NCI-H1105 (cell line): ENCODE measurements at places on chromosomes 4 and X.
A peak's percentile ranks its signal among the peaks of the same experiment; 100 is the strongest.

DNA sequence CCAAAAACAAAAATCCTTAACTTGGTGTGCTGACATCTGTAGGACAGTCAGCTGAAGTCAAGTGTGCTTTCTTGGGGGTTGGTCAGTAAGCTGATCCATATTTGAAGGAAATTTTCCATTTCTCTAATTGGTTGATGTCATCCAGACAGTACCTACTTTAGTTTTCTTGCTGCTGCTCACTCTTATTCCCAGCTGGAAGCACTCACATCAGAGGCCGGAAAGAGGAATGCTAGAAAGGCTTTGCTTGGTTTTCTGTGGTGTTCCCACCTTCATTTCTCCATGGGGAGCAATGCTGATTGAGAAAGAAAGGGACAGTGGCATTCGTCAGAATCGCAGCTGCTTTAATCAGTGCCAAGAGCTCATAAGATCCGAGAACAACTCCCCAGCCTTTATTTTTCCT, 227.0 kb downstream of the C4orf33 start:
- DNase-seq, result no peak

- no peak for DNase-seq
These were observed 20.5 kb upstream of the EPGN start for GRCh38 chr4:74287791-74288190.

GRCh38 chr4:151100531-151100930, 1.1 kb downstream of the RPS3A start:
- no peak for DNase-seq

- no peak for DNase-seq
These were observed 179.6 kb downstream of the SHOX start for GRCh38 chrX:810186-810585.

GRCh38 chr4:72390409-72390808, 178.6 kb downstream of the ADAMTS3 start:
- DNase-seq, result no peak

DNA sequence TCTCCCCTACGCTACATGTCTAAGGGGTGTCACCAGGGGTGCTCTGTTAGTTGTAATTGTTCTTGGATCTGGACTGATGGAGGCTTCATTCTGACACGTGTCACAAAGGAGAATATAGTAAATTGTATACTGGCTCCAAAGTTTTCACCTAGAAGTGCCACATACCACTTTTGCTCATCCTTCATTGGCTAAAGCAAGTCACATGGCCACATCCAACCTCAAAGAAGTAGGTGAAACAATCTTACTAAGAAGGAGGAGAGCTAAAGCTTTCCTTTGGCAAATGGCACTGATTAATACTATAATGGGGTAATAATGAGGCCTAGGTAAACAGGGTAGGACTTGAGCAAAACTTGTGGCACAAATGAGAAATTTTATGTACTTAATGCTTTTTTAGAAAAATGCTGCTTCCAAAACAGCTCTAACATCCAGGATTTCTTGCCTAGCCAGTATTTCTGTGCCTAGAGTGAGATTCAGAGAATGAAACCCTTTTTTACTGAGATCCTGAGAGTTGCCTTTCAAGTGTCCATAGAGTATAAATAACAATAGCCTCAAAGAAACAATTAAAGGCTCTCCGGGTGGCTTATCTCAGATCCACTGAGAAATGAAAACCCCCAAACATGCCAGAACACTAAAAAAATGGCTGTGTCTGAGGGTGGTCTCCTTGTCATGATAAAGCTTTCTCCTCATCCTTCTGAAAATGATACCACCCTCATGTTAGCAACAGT, 34.7 kb downstream of the NHS start:
- no peak for DNase-seq

GRCh38 chr4:39024311-39024865, 7.8 kb downstream of the TMEM156 start:
- no peak for DNase-seq

GRCh38 chr4:8349664-8350236, 80.2 kb downstream of the HTRA3 start:
- DNase-seq, result no peak

DNA sequence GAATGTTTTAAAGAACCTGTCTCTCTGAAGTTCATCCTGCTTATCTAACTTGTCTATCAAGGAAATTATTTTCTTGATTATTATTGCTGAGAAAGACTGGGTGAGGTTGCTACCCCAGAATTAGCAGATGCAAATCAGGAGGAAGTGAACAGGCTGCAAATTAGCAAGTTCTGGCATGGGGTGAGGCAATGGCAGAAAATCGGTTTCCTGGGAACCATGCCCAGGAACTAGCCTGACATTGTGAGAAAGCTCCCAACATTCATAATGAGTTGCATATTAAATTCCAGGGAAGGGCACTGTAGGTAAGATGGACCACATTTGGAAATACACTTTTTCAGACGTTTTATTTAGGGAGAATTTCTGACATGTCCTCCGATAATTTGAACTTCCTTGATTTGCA, 11.6 kb downstream of the ARSF start:
- no peak for DNase-seq

GRCh38 chr4:187004628-187005027, 281.0 kb upstream of the FAT1 start:
- DNase-seq, result no peak

GRCh38 chr4:150235317-150235716, 157.1 kb downstream of the DCLK2 start:
- no peak for DNase-seq

GRCh38 chrX:10021461-10022272, 54.5 kb downstream of the CLDN34 start:
- no peak for DNase-seq

DNA sequence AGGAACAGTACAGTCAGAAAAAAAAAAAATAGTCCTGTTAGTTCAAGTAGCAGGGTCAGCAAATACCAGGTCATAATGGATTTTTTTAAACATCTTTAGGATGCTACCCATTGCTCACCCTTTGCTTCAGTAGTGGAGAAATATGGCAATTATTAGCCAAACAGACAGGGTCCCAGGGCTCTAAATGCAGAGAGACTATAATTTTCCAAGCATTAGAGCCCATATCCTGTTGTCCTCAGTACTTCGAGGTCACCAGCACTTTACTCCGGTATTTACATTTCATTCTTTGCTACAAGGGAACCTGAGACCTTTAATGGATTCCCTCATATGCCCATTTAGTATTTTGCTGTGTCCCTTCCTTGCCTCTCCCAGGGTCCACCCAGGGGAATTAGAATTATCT, 1562.9 kb upstream of the TENM3 start:
- DNase-seq, result no peak

DNA sequence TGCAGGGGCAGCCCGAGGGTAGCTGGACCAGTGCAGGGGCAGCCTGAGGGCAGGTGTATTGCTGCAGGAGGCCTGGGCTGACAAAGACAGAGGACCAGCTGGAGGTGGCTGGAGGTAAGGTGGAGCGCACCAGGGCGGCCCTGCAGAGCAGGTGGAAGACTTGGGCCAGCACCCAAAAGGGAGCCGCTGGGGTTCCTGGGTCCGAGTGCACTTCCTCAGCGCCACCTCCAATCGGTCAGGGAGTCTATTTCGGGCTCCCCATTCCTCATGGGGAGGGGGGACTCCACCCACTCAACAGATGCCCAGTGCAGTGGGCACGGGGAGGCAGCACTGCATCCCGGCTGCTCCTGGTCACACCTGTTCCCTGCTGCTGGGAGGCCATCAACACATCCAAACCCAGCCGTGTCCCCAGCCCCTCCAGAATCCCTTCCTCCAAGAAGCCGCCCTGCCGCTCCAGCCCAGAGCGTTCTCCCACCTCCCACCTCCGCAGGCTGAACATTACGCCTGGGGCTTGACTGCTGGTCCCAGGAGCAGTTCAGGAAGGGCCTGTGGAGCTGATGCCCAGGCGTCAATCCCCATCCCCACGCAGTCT, 1.5 kb downstream of the LRPAP1 start:
- DNase-seq, result no peak

- no peak for DNase-seq
These were observed 21.8 kb downstream of the FGD1 start for GRCh38 chrX:54473993-54474859.

DNA sequence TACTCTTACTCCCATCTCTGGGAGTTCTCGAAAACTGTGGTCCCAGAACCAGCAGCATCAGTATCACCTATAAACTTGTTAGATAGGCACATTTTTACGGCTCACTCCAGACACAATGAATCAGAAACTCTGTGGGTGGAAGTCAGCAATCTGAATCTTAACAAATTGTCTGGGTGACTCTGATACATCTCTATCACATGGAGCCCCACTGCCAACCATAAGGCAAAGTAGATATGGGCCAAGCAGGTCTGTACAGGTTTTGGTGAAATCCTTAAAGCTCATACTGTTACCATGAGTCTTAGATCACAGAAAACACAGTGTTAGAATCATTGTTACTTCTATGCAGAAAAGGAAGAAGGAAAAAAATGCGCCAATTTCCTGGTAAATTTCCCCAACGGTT, 122.5 kb upstream of the HCCS start:
- DNase-seq, result no peak

GRCh38 chr4:141463678-141464077, 172.7 kb upstream of the IL15 start:
- no peak for DNase-seq

DNA sequence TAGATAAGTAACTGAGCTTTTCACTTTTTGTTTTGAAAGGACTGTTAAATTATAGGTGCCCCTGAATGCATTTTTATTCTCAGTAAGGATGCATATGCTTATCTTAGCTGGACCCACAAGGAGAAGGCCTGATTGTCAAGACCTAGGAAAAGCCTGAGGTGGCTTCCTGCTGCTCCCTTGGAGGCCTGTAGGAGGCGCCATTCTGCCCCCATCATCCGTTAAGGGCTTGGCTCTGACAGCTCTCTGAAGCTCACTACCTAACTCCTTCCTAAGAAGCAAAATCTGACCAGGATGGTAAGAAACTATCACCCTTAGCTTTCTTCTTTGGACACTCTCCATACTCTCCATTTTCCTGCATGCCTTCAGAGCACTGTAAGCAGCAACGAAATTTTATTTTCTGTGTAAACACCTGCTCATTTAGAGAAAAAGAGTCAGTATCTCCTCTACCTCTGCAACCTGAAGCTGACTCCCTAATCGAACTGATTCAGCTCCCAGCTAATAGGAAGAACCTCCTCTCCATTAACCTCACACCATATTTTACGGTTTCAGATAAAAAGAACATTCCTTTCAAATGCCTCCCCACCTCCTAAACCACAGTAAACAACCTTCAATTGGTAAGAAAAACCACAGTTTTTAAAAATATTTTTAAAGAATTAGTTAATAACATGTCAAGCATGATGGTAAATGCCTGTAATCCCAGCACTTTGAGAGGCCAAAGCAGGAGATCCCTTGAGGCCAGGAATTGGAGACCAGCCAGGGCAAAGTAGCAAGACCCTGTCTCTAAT, 73.4 kb upstream of the EDNRA start:
- no peak for DNase-seq

DNA sequence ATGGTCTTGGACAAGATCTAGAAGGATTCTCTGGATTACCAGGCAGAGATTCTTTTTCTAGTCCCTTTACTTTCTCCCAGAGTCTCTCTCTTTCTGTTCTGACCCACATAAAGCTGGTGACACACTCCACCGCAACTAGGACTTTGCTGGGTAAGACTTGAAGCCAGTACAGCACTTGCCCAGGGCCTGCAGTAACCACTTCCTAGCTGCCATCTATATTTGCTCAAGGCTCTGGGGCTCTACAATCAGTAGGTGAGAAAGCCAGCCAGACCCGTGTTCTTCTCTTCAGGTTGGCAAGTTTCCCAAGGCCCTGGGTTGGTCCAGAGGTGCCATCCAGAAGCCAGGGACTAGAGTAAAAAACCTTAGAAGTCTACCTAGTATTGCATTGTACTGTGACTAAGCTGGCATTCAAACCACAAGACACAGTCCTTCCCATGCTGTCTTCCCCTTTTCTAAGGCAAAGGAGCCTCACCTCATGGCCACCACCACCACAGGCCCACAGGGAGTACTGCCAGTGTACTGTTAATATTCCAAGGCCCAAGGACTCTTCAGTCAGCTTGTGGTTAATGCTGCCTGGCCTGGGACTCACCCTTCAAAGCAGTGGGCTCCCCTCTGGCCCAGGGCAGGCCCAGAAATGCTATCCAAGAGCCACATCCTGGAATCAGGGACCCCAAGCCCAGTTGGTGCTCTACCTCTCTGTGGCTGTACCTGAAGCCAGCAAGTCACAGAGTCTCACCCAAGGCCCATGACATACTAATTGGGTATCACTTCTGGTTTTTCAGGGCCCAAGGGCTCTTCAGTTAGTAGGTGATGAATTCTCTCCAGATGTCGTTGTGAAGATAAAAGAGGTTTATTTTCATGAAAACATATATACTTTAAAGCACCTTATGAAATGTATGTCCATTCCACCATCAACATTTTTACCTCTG, 54.7 kb downstream of the CD38 start:
- DNase-seq, result no peak

DNA sequence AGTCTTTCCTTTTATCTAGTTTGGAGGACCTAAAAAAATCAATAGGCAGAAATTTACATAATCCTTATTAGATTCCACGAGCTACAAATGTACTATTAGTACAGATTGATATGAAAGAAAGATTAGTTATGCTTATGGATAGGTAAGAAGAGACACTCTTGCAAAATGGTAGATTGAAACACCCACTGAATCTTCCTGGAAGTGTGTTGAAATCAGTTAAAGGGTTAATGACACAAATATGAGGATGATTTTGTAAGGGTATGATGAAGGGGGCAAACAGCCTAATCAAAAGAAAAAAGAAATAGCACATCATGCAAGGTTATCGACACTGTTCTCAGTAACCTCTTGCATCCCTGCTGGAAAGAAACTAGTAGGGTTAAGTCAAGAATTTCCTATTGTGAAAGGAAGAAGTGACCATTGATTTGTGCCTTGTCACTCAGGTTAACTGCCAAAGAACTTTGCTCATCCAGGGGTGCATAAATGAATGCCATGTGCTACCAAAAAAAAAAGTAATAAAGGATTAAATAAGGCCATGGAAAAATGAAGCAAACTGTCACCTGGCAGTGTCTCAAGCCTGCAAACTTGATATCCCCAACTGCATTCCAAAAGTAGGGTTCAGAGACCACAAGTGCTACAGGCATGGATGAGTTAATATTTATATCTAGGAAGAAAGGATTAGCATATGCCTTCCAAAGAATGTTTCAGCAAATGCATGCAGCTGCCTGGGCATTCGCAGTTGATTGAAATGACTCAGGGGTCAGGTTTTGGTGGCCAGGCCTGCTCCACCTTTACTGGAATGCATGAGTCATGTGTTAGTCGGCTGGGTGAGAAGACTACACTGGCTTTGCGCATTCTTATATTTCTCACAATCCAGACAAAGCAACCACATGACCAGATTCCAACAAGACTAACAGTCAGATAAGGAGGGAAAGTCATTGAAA, 78.3 kb upstream of the ATXN3L start:
- no peak for DNase-seq

GRCh38 chr4:141416677-141417363, 196.1 kb downstream of the ZNF330 start:
- DNase-seq, result no peak

GRCh38 chrX:99914635-99915034, 495.4 kb downstream of the PCDH19 start:
- DNase-seq, result peak; percentile 2

DNA sequence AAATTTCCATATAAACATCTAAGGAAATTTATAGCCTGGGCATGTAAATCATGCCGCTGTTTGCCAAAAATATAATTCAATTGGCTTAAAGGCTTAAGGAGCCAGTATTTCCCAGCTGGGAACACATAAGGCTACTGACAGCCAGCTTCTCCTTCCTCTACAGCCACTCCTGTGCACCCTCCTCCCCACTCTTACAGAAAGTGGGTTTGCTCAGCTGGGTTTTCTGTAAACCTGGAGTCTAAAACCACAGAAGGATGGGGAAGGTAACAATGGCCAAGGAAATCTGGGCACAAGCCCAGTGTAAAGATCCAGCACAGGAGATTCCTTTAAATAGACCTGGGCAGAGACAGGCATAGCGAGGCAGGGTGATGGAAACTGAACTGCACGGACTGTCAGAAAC, 18.5 kb downstream of the ACSL1 start:
- DNase-seq, result no peak

GRCh38 chrX:133448512-133449076, 33.3 kb upstream of the GPC4 start:
- no peak for DNase-seq
